ENCODE measurements at places on chromosomes 6 and 20. TPM values are rescaled to one million over a fixed set of nuclear protein-coding genes. Genes with fewer than 3 reads are reported as not detected.

DNA sequence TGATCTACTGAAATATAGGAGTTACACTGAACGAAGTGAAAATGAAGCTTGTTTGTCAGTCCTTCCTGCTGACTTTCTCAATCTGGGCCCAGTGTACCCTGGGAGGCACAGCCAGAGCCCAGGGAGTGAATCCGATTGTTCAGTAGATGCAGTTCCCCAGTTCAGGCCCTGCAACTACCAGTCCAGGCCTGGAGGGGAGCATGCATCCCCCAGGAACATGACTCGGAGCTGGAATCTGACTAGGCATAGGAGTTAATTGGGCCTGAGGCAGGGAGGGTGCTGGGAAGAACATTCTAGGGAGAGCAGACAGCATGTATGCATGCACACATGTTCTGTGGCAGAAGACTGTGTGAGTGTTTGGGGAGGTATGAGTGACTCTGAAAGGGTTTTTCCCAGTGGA is 42.1 kb downstream of the PHACTR3 start:
- no peaks in the 10 kb centered on the region for H3K36me3 ChIP-seq
- H3K4me1 ChIP-seq = no peaks in the 10 kb centered on the region
- H3K27ac ChIP-seq = no peak overlapping the region
- no peak overlapping the region for H3K4me3 ChIP-seq
- no peak for DNase-seq

- peaks cover 38% of the 10 kb centered on the region for H3K27me3 ChIP-seq
- no peak within 1 kb of the TSS for H3K27ac ChIP-seq
- peak within 1 kb of the TSS; percentile 70 for H3K4me3 ChIP-seq
- peak; percentile 12 for DNase-seq
- H3K36me3 ChIP-seq = no peaks in the 10 kb centered on the region
Measured at GRCh38 chr6:89117211-89118108, at the start of gene SRSF12. Gene SRSF12 (minus strand): TSS chr6:89118071. CDS start chr6:89117887, 184 bp downstream.

DNA sequence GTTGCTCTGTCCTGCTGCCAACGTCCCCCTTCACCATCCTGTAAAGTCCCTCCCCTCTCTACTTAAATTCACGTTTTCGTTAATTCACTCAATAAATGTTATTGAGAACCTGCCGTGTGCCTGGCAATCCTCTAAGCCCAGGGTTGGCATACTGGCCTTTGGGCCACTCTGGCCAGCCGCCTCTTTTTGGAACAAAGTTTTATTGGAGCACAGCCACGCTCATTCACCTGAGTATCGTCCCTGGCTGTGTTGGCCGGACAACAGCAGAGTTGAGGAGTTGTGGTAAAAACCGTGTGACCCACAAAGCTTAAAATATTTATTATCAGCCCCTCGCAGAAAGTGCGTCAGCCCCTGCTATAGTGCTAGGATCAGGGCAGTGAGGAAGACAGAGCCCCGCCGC is 54.7 kb upstream of the TMEM181 start:
- no peak overlapping the region for H3K27ac ChIP-seq
- H3K4me3 ChIP-seq = no peak overlapping the region
- H3K4me1 ChIP-seq = no peaks in the 10 kb centered on the region
- H3K36me3 ChIP-seq = no peaks in the 10 kb centered on the region

DNA sequence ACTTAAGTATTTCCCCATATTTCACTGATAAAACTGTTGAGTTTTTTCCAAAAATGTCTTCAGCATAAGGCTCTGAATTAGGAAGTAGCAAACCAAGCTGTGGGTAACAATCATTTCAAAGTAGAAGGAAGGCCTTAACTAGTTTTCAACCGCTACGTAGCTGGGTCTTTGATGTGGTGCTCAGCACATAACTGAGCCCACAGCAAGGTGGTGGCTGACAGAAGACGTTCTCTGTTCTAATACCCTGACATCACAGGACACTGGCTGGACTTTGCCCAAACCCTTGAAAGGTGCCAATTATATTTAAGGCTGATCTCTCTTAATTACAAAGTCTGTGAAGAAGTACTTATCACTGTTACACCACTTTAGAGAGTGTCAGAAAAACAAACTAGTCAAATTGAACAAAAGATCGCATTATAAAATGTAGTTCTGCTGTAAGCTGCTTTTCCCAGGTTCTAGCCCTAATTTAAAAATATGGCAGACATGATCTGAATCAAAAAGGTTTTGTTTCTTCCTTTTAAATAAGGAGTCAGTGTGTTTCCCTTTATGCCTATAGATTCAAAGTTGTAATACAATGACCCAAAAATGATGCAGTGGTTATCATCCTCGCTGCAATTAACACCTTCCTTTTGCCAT is 26.7 kb downstream of the MAN1A1 start:
- peaks cover 20% of the 10 kb centered on the region for H3K4me1 ChIP-seq
- H3K27me3 ChIP-seq = no peaks in the 10 kb centered on the region
- H3K36me3 ChIP-seq = peaks cover 1% of the 10 kb centered on the region
- DNase-seq = peak; percentile 73
- peak overlapping the region; percentile 65 for H3K27ac ChIP-seq

DNA sequence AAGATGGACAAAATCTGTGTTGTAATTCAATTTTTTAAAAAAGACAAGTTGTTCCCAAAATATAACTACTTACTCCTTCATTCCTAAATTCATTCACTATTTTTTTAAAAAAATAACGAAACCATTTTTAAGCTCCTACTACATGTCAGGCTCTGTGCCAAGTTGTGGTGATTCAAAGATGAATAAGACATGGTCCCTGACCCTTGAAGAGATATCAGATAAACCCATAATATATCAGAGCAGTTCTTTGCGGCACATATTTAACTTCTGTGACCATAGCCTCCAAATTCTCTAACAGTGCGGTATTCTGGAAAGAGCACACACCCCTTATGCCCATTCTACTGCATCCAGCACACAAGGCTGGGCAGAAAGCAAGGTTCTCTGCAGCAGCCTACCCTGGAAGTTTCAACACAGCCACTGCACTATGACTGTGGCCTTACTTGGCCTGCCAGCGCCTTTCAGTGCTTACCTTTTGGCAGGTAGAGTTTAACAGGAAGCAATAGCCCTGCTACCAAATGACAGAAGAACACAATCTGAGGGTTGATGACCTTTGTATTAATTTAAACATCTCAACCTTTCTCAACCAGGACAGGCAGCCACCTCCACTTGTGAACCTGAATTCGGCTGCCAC is 406.5 kb downstream of the BTBD9 start:
- H3K4me1 ChIP-seq = no peaks in the 10 kb centered on the region
- no peaks in the 10 kb centered on the region for H3K27me3 ChIP-seq
- H3K27ac ChIP-seq = no peak overlapping the region
- DNase-seq = no peak

TTK gene
- 52.5 TPM for total RNA-seq

MMP24 gene
- not detected for total RNA-seq

BPI gene
- total RNA-seq = not detected

COX4I2 gene
- total RNA-seq = not detected

C6orf15 gene
- total RNA-seq = not detected

TNNC2 gene
- not detected for total RNA-seq

TRIM10 gene
- not detected for total RNA-seq

TPD52L1 gene
- total RNA-seq = not detected

RPL7L1 gene
- 68.7 TPM for total RNA-seq

Data from activated CD4-positive, alpha-beta T cell treated with anti-CD3 and anti-CD28 coated beads, Interleukin-2, amount 10 ng/mL, durations not matched to agents 7 days and 5 days (primary cell).